Right cardiac atrium (tissue), 5 donors: ENCODE measurements at places on chromosomes 11 and 22.
A peak's percentile ranks its signal among the peaks of the same experiment; 100 is the strongest.

- DNase-seq, result no peak
These were observed 6.6 kb downstream of the TCN1 start for GRCh38 chr11:59859673-59860072.

GRCh38 chr11:134764367-134764766 lies 352.3 kb upstream of the B3GAT1 start:
- no peak for DNase-seq

GRCh38 chr22:40178417-40179409 lies 988 bp downstream of the TNRC6B start:
- peak; percentile 57 for DNase-seq

DNA sequence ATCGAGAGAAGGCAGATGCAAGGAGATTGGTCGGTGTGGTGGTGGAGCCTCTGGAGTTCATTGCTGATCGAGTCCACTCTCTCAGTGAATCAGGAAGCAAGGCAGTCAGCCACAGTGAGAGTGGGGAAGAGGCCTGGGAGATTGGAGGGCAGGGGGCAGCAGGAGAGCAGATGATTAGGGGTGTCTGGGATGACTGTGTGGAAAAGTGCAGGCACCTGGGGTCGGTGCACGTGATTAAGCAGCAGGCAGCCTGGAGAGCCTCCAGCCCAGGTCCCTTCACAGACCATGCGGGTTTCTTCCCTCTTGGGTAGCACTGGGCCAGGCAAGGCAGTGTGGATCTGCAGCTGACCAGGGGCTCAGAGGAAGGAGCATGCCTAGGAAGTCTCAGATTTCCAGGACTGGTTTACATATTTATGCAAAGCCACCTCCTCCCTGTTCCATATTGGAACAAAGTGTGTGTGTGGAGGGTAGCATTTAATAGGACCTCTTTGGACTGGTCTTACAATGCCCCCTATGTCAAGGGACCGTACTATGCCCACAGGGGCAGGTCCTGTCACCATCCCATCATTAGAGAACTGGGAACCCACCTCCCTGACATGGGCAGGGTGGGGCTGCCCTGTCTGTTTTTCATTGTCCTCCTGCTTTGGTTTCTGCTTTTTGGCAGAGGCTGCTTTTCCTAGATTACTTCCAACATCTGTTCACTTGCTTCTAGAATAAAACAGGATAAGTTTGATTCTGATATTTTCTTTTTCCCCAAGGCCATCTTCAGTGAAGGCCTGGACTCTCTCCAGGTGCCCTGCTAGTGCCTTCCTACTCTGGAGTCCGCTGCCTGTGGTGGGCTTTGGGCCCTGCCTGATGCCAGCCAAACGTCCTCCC lies 14.0 kb upstream of the GDPD5 start:
- no peak for DNase-seq

DNA sequence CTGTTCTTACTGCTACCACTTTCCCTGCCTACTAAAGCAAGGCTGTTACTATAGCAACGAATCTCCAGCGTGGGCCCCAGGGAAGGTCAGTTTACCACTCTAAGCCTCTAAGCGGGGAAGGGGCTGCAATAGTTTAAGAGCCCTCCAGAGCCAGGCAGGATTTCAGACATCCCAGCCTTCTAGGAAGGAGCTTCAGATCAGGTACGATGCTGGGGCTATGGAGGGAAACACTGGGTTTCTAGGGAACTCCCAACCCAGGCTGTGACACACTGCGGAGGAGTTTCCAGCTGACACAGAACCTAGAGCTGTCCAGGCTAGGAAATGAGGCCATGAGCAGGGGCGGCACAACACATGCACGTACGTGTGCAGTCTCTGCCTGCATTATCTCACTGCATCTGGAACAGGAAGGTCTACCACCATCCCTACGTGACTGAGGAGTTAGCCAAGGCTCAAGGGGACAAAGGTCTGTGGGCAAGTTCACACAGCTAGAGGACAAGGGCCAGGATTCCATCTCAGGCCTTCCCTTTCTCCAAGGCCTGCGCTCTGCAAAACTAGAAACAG lies 20.4 kb downstream of the HPS4 start:
- DNase-seq, result no peak

DNA sequence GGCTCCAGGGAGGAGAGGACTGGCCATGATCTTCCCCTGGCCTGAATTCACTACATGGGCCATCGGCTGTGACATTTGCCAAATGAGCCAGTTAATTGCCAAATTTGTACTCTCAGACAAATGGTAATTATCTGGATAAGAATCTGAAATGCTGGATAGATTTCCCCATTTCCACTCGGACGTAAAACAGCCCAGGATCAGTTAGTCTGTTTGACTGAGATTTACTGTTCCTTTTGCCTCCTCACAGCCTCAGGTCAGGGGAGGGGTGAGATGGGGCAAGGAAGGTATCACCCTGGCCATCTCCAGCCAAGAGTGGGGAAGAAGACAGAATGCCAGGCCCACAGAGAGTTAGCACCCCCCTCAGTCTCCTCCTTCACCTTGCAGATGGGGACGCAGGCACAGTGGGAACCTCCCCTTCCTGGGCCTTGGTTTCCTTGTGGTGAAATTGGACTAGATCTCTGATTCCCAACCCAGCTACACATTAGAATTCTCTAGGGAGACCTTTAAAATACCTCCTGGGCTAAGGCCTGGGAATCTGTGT lies 5.2 kb downstream of the TRIM29 start:
- DNase-seq, result no peak

DNA sequence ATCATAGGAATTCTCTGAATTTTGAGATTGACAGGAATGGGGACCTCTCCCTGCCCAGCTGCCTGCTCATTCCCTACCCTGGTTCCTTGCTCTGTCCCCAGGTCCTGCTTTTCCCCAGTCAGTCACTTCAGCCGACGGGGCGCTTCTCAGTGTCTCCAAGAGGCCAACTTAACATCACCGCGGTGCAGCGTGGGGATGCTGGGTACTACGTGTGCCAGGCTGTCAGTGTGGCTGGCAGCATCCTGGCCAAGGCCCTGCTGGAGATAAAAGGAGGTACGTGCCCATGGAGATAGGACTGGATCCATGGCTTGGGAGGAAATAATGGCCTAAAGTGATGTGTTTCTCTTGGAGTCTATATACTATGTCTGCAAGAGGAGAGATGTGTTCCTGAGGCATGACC lies 7.0 kb downstream of the ROBO3 start:
- peak; percentile 39 for DNase-seq

GRCh38 chr11:64014356-64014755 lies 21.4 kb upstream of the FLRT1 start:
- DNase-seq, result no peak

GRCh38 chr11:73949912-73950311 lies 914 bp upstream of the DNAJB13 start:
- DNase-seq, result no peak

DNA sequence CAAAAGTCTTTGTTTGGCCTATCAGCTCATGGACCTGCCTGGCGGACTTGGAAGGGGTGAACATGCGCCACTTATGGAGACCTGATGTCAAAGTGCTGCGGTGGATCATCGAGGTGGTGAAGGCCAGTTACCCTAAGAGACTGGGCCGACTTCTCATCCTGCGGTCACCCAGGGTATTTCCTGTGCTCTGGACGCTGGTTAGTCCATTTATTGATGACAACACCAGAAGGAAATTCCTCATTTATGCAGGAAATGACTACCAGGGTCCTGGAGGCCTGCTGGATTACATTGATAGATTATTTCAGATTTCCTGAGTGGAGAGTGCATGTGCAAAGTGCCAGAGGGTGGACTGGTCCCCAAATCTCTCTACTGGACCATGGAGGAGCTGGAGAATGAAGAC lies 17.9 kb downstream of the ALKBH3 start:
- no peak for DNase-seq

DNA sequence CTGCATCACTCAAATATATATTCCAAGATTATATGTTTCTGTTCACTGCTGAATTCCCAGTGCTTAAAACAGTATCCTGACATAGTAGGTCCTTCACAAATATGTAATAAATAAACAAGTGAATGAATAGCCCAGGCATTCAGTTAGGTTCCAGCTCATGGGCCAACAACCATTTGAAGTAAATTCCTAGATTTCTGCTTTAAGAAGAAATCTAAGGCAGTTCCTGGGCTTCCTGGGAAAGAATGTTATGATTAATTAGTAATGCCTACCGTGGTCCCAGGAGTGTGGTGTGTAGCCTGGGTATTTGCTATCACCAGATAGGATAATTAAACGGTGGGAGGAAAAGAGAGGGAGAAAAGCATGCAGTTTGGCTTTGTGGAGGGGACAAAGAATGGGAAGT lies 576.8 kb downstream of the SOX6 start:
- no peak for DNase-seq

DNA sequence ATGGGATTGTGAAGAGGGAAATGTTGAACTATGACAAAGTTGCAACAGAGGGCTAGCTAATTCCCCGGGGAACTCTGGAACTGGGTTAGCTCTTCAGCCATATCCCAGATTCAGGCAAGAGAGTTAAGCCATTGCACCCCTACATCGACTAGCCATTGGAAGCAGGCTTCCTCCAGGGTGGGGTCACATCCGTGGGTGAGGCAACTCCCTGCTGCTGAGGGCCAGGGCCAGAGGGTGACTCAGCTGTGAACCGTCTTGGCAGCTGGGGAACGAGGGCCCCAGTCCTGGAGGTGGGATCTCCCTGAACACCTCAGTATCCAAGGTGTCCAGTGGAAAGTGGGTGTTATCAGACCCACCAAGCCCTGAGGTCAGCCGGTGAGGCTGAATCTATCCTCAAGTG lies 41.1 kb downstream of the RPS6KA4 start:
- peak; percentile 66 for DNase-seq

DNA sequence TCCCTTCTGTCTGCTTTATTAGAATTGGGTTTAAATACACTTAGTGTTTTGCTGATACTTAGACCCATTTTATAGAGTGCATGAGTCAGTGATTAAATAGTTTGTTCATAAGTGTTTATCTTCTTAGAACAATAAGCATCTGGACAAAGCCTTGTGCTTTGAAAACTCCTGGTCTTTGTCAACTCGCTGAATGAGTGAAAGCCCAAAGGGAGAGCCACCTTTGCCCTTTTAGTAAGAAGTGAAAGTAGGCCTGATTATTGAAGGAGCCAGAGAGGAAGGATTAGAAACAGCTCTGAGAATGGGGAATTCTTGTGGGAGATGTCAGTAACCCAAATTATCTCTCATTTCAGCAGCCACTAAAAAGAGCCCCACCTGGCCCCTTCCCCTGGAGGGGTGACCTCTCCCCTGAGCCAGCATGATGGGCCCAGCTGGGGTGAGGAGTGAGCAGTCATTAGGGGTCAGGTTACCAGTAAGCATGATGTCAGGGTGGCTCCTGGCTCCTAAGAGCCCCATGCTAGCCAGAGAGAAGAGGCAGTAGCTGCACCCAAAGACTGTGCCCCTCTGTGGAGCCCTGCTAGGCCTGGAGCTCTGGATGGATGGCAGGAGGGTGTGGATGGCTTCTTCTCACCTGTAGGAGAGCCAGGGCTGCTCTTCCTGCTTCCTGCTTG lies 125.1 kb upstream of the E2F8 start:
- no peak for DNase-seq

DNA sequence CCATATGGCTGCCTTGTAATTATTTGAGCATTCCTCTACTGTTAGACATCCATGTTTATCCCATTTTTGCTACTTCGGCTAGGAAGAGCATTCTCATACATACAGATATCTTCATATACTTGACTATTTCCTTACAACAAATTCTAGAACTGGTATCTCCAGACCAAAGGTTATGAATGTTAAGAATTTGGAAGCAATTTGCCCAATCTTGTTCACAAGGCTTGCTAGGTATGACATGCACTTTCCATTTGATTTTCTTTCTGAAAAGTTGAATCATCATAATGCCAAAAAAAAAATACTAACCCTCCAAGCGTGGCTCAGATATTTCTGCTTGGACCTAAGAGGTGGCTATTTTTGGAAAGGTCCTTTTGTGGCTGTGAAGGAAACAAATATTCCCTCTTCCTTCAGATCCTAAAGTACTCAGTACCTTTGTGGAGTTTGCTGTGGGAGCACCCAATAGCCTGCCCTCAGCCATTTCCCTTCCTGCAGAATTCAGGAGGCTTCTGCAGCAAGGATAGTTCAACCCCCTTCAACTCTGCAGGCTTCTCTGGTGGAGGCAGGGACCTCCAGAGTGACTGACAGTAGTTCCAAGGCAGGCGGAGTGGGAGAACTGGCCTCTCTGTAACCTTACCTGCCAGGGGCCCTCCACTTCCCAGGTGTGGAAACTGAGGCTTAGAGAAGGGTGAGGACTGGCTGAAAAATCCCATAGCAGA lies 22.0 kb upstream of the CPT1A start:
- DNase-seq, result no peak

GRCh38 chr11:130913268-130913667 lies 3.0 kb downstream of the SNX19 start:
- no peak for DNase-seq

- no peak for DNase-seq
These were observed 48.7 kb downstream of the C11orf58 start for GRCh38 chr11:16787035-16787742.

DNA sequence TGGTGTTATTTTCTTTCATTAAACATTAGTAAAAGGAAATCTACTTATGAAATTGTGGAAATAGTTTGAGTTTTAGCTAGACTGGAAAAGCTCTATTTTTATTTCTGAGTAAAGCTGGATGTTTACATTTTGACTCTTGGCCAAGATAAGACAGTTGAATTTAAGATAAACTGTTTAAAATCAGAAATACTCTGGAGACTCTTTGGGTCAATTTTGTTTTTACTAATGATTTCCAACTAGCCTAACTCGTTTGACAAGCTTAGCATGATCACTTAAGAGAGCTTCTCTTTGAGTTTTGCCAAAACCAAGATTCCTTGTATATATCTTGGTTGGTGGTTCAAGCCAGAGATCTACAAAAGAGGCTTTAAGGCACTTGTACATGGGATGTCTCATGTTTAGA lies 724.8 kb upstream of the LUZP2 start:
- DNase-seq, result no peak

DNA sequence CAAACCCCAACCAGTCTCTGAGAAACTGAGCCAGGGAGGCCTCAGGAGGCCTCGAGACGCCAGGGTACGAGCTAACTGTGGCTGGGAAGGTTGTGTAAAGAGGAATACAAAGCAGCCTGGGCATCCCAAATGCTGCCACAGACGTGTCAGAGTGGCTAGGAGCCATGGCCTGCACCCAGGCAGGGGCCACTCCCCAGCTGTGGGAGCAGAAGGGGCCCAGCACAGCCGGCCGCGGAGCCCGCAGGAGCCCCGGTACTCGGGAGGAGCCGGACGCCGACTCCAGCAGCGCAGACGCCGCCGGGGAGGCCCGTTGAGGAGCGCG lies 349.8 kb upstream of the B3GAT1 start:
- DNase-seq, result no peak
